NCI-H524 (cell line): ENCODE measurements at places on chromosomes 3 and 15.

GRCh38 chr3:171566803-171567422 lies 106.7 kb upstream of the TNIK start:
- peak; percentile 62 for DNase-seq

- no peak for DNase-seq
These were observed 982.7 kb downstream of the SQOR start for GRCh38 chr15:46617507-46617906.

GRCh38 chr3:14434498-14435151 lies 32.2 kb downstream of the SLC6A6 start:
- no peak for DNase-seq

- no peak for DNase-seq
These were observed 79.0 kb upstream of the MFGE8 start for GRCh38 chr15:88992216-88992615.

DNA sequence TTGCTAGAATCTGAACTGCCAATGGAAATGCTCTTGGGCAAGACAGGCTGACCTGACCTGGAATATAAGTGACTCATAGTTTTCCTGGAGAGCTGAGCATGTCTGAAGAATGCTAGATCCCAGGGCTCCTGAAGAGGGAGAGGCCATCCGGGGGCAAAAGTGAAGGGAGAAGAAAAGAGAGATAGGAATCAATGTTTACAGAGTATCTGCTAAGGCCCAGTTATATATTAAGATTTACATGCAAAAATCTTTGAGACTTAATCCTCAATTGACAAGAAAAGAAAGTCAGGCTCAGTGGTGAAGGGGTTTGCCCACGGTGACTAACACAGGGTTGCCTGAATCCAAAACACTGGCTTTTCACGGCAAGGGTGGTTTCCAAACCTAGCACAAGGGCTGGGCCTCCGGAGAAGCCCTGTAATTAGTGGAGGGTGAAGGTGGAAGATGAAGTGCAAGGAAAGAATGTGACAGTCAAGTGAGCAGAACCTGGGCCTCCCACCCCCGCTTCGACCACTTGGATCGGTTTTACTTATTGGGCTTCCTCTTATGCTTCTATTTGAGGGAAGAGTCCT lies 91.7 kb upstream of the FGF12 start:
- no peak for DNase-seq

DNA sequence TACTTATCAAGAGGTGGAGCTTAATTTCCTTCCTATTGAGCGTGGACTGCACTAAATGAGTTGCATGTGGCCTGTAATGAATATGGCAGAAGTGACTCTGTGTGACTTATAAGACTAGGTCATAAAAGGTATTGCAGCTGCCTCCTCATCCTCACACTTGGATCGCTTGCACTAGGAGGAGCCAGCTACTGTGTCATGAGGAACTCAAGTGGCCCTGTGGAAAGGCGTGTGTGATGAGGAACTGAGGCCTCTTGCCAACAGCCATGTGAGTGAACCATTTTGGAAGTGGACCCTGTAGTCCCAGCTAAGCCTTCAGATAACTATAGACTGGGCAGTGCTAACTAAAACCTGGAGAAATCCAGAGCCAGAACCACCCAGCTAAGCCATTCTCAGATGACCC lies 7.1 kb upstream of the SLC30A4 start:
- no peak for DNase-seq

DNA sequence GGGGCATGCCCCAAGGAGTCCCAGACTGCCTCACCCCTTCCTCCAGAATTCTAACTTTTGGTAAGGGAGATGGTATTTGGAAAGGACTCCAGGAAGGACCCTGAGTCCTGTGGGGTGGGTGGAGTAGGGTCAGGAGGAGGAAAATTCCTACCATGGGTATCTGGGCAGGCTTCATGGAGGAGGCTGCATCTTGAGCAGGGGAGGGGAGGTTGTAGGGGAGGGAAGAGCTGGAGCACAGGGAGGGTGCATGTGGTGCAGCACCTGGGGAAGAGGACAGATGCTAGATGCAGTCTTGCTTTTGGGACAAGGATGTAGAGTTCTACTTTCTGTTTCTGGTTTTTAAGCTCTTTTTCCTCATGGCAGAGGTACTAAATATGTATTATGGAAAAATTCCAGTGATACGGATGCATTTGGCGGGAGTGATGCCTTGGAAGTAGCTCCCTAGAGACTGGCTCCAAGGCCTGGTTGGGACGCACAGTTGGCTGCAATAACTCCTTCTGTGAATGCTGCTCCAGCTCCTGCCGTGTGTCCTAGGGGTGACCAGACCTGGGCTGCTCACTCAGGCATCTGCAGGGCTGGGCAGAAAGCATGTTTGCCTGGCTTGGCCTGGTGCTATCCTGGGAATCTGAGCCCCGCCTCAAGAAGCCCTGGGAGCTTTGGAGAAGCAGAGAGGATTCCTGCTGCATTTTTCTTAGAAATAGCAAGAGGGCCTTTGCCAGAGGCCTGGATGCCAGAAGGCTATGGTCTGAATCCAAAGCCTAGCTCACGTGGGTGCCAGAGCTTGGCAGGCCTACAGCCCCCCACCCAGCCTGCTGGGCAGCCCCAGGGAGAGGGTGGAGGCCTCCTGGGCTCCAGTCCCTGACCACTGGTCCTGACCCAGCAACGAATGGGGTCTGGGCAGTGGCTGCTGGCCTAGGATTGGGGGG lies 10.1 kb downstream of the SEMA3F start:
- DNase-seq = no peak

GRCh38 chr3:190101320-190102011 lies 19.2 kb downstream of the P3H2 start:
- no peak for DNase-seq

DNA sequence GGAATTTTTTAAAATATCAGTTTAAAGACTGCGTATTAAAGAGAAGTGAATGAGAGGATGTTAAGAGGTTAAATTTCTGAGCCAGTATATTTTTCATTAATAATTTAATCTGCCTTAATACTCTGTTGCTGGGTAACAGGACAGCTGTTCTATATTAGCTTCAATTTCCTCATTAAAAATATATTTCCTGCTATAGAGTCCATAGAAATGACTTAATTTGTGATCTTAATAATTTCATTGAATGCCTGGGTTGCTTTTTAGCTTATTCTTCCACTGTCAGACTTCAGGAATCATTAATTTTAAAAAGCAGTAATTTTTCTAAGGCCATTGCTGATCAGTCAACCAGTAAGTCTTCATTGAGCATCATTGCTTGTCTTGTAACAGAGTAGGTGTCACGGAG lies 129.0 kb downstream of the THSD4 start:
- DNase-seq = no peak

GRCh38 chr15:71691458-71692417 lies 118.6 kb upstream of the NR2E3 start:
- DNase-seq = peak; percentile 42

DNA sequence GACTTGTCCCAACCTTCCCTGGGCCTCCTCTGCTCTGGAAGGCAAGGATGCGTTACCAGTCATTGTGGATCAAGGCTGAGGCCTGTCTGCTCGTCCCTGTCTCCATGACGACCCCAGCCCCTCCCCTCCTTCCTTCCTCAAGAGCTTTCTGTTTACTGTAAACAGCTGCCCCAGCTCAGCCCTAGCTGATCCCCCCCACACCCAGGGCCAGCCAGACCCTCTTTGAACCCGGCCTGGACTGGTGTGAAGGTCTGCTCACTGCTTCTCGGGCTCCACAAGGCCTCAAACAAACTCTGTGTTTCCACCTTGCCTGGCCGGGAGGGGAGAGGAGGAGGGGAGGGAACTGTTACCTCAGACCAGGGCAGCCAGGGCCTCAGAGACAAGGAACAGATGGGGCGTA lies 16.9 kb downstream of the VPS18 start:
- peak; percentile 80 for DNase-seq

GRCh38 chr3:126888186-126888760 lies 94.6 kb upstream of the PLXNA1 start:
- peak; percentile 98 for DNase-seq

DNA sequence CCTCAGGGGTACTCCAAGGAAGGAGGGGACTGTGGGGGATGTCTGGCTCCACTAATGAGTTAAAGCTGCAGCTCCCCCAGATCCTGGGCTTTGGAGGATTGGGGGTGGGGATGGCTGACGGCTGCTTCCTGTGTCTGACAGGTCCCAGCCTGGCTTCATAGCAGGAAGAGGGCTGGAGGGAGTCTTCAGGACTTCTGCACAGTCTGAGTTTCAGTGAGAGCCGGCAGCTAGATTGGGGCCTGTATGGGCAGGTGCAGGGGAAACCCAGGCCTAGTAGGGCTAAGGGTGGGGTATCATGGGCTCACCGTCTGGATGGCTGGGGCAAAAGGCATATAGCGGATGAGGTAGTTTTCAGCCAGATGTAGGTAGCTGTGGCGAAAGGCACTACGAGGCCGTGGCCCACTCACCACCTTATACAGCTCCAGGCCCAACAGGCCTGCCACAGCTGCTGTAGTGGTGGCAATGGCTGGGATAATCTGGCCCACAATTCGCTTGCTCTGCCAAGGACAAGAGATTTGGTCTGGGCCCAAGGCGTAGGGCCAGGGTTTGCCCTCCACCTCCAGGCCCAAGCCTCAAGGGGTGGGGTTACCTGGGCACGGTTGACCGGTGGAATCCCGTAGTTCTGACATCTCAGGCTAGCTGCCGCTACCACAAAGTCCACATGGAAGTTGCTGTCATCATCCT lies 4.5 kb downstream of the INKA1 start:
- DNase-seq = no peak

- no peak for DNase-seq
These were observed 50.8 kb downstream of the ZNF148 start for GRCh38 chr3:125324341-125324740.

- DNase-seq = no peak
These were observed 96.8 kb downstream of the WDR76 start for GRCh38 chr15:43923553-43923952.

- DNase-seq = no peak
These were observed 122.0 kb upstream of the SOX14 start for GRCh38 chr3:137641879-137642704.

- no peak for DNase-seq
These were observed 7.5 kb downstream of the OXTR start for GRCh38 chr3:8761866-8762265.

- DNase-seq = peak; percentile 99
These were observed 177.7 kb downstream of the ISL2 start for GRCh38 chr15:76514282-76514681.

DNA sequence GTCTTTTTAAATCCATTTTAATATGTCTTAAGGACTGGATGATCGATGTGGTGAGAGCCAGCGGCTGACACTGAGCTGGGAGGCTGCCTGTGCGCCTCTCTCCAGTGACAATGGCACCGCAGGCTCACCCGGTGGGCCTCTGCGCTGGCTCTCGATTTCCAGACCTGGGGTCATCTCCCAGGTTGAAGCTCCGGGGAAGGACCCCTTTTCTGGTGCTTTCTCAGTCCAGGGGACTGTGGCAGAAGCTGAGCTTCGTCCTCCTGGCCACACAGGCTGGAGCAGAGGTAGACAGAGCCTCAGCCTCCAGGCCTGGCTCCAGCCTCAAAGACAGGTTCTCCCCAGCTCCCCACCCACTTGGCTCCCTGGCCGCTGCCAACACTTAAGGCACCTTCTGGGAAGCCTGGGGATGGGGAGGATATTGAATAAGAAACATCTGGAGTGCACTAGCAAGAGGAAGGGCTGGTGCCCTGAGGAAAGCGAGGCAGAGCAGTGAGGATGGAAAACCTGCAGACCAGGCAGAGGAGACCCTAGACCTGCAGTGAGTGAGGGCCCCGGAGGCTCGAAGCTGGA lies 154.2 kb upstream of the SMAD3 start:
- no peak for DNase-seq

- DNase-seq = peak; percentile 81
These were observed 85.5 kb upstream of the FGF12 start for GRCh38 chr3:192812743-192813383.

GRCh38 chr15:93089727-93090305 lies 805 bp upstream of the RGMA start:
- DNase-seq = peak; percentile 29

DNA sequence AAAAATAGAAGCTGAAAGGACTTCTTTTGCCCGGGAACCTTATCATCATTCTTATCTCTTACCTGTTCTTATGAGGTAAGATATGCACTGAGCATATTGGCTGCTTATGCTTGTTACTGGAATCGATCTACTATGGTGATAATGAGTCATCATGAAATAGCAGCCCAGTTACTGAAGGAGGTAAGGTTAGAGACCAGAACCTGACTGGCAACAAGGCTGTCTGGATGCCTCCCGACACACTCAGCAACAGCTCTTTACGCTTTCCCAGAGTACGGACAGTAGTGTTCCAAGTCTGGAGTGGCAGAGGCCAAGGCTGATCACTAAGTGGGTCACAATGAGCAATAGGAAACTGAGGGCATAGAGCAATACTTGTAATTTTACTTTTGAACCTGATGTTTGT lies 314.1 kb downstream of the NLGN1 start:
- no peak for DNase-seq

- peak; percentile 25 for DNase-seq
These were observed 581 bp downstream of the SH3BP5 start for GRCh38 chr3:15331606-15332404.

- DNase-seq = no peak
These were observed 32.1 kb upstream of the B3GALNT1 start for GRCh38 chr3:161137260-161137659.

DNA sequence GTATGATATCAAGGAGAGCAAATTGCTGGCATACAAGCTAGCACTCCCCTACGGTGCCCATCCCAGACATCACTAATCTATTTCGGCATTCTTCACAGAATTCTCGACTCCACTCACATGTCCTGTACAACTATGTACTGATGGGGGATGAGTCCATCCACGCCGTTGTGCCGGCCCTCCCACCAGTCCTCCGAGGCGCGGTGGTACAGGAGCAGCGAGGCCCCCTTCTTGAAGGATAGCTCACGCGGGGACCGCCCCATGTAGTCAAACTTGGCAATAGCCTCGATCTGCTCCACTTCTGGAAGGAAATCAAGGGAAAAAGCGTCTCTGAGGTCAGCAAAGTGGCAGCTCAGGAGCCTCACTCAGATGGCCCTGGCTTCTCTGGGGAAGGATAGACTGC lies 31.0 kb upstream of the RAD18 start:
- no peak for DNase-seq

DNA sequence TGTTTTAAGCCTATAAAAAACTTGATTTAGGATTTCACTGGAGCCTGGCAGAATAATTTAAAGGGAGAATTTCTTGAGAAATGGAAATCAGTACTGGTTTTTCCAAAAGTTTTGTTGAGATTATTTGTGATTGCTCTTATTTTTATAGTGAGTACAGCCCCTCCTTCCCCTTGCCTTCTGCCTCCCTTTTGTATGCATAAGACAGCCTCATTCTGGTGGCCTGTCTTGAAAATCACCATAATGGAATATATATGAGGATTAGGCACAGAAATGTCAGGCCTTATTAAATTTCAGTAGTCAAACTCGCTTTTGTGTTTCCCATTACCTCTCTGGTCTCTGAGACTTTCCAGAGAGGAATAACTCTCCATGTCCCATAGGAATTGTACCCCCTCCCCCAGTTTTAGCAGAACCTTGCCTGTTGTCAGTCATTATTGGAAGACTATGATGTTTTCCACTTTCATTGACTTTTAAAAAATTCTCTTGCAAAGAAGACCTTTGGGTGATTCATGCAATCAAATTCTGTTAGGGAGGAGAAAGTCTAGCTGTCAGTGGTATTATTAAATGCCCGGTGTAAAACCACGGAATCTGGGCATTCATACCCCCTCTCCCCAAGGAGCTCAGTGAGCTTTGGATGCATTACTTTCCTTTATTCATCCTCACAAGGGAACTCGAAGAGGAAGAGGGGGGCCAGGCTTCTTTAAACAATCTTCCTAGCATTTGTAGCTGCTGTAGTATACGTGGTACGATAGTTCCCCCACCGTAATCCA lies 171.6 kb upstream of the TSC22D2 start:
- DNase-seq = no peak

- no peak for DNase-seq
These were observed 325.0 kb upstream of the CFAP20DC start for GRCh38 chr3:59374818-59375211.

GRCh38 chr3:13934813-13935212 lies 54.9 kb upstream of the WNT7A start:
- no peak for DNase-seq

GRCh38 chr15:61796056-61796455 lies 264.2 kb downstream of the VPS13C start:
- DNase-seq = no peak
